ENCODE measurements at places on chromosomes 7 and 10.

GRCh38 chr7:155266440-155266839 is 31.2 kb upstream of the INSIG1 start:
- no peak for DNase-seq

GRCh38 chr10:70126700-70127395 is 5.8 kb downstream of the AIFM2 start:
- DNase-seq: no peak

- no peak for DNase-seq
Observed at GRCh38 chr7:19920705-19921104, 147.3 kb upstream of the TMEM196 start.

GRCh38 chr7:696426-696811 is 30.1 kb upstream of the DNAAF5 start:
- no peak for DNase-seq

- no peak for DNase-seq
Observed at GRCh38 chr7:3260401-3260715, 40.7 kb upstream of the SDK1 start.
